ENCODE measurements at places on chromosomes 11 and 22.

DNA sequence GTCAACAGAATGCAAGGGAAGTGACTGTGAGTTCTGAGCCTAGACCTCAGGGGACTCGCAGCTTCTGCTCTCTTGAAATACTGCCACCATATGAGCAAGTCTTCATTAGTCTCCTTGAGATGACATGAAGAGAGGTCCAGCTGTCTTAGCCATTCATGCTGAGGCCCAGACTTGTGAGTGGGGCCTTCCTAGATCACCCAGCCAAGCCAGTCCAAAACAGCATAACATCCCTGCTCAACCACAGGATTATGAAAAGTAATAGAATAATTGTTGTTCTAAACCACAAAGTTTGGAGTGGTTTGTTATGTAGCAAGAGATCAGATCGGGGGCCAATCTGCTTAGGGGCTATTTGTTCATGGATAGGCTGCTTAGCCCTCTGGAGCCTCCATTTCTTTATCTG, 54.9 kb upstream of the HTATIP2 start:
- DNase-seq = no peak

- DNase-seq = no peak
Measured at GRCh38 chr11:135002236-135002635, 590.2 kb upstream of the B3GAT1 start.

DNA sequence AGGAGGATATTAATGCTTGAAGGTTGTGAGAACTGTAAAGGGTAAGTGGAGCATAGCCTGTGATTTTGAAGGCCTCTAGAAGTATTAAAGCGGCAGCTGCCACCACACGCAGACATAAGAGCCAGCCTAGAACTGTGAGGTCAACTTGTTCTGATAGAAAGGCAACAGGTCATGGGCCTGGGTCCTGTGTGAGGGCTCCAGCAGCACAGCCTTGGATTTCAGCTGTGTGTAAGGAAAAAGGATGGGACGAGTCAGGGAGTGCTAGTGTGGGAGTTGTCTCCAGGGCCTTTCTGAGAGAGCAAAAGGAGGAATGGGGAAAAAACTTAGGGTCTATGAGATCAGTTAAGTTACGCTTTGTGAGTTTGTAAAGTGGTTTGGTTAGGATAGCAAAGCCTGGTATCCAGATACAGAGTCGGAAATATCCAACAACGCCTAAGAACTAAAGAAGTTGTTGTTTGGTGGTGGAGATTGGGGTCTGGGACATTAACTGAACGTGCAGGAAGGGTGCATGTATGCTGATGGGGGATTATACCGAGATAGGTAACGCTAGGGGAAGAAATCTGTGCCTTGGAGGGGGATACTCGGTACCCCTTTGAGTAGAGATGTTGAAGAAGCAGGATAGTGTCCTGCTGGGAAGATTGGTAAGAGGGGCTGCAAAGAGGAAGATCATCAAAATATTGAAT, 17.4 kb upstream of the ANO1 start:
- DNase-seq = no peak

DNA sequence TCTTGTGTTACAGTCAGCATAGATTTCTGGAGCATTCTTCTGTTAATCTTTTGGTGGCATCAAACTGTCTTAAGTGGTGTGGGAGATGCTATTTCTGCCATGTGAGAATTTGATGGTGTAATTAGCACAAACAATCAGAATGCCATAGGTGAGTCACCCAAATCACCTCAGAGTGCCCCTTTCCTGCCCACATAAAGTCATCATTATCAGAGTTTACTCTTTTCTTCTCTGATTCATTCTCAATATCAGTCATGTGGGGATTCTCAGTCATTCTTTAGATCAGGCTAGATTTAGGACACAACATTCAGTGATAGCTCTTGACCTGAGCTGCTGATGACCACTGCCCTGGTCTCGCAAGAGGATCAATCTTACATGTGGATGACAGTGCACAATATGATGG, 23.7 kb upstream of the MS4A6A start:
- DNase-seq = no peak

GRCh38 chr11:590997-591396, 14.7 kb downstream of the PHRF1 start:
- no peak for DNase-seq

DNA sequence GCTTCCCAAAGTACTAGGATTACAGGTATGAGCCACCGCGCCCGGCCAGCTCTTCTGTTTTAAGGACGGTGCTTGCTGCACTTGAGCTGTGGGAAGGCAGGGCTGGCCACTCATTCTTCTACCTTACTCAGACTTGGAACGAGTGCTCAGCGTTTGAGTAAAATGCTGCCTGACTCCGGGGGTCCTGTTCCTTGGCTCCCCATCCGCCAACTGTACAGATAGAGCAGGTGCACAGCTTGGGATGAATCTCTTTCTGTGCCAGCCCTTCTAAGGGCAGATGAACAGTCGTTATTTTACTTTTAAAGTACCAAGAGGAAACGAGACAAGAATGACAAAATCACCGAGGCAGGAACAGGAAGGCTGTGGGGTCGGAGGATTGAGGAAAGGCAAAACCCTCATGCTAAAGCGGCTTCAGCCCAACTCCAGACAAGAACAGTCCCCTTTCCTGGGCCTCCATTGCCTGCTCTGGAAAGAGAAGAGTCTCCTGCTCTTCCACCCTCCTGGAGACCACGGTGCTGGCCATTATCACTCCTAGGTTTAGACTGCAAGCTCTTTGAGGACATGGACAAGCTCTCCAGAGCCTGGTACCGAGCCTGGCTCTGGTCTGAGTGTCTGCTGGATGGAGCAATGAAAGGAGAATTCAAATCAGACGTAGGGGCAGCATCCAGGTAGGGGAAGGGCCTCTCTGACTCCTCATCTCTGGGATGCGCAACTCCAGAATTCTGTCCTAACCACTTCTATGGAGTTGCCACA, 1.1 kb upstream of the SUN2 start:
- no peak for DNase-seq
